CD4-positive, CD25-positive, alpha-beta regulatory T cell (primary cell): ENCODE measurements at places on chromosomes 2 and 18.
A peak's percentile ranks its signal among the peaks of the same experiment; 100 is the strongest.

DNA sequence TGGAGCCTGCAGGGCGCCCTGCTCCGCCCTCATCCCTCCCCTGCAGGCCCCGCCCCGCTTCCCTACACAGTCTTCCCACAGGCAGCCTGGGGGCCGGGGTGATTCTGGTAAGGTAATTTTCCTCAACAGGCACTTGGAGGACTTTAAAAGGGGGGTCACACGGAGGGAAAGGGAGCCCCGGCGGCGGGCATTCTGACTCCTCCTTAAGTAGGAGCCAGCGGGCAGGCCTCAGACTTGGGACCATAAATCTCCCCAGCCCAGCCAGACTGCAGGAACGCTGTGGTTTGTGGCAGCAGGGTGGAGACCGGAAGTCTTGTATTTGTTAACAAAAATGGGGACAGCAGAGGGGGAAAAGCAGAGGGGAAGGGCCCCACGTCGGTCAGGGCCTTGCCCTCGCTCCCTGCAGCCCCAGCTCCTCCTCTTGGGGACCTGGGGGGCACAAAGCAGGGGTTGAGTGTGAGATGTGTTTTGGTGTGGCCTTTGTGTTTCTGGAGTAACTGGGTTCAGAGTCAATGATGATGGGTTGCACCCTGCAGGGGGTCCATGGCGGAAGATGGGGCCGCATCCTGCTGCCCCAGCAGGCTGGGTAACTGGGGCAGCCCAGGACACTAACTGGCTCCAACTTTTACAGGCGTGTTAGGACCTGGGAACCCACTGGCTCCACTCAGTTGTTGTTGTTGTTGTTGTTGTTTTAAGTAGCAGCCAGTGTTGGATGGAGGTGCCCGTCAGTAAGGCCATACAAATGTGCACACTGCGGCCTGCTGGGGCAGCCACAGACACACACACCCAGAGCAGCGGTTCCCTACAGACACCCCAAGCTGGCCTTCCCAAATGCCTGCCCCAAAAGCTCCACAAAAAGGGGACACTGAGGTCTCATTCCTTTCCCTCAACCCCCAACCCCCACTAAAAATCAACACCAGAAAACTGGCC lies 27.7 kb downstream of the SMAD7 start:
- DNase-seq = no peak

- no peak for DNase-seq
Measured at GRCh38 chr18:46793565-46793964, 36.7 kb upstream of the ST8SIA5 start.

DNA sequence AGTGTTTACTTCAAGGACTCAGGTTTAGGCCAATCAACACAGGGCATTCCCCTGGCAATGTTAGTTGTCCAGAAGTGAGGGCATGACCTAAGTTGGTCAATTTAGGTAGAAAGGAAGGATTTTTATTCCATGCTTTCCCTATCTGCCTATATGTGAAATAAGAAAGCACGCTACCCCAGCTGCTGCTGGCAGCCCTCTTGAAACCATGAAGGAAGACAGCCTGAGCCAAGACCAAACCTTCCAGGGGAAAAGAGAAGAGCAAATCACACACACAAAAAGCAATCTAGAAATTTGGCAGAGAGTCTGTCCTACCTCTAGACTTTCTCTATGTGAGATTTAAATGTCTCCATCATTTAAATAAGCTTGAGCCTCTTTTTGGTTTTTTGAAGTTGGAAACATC lies 387.6 kb downstream of the TNS1 start:
- no peak for DNase-seq

DNA sequence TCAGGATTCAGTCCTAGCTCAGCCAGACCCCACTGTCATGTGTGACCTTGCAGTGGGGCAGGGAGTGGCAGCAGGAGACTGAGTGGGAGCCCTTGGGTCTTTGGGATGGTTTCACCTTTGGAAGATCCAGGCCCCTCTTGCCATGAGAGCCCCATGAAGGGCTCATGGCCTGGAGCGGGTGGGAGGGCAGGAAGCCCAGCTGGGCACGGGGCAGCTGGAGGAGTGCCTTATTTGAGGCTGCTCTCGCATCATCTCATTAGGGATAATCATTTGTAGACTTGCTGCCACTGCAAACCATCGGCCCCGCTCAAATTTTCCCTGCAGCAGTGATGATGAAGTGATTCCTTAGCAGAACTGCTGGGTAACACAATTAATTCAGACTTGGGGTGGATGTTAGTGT lies 73.9 kb downstream of the TGOLN2 start:
- DNase-seq = no peak

DNA sequence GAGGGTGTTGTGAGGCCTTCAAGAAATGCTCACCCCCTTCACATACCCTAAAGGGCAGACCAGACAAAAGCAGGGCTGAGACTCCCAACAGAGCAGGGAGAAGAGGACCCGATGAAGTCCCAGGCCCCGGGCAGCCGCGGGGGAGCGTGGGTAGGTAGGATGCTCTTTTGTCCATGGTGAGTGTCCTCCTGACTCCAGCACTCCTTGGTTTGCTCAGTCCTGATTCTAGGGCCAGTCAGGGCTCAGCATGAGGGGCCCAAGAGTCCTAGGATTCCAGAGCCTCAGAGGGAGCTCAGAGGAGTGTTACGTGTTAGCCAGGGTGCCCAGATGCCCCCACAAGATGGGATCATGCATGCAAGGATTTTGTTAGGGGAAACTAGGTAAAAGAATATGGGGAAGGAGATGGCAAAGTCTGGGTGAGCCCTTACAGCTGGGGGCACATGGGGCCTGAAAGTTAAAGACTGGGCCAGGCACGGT lies 64.8 kb downstream of the SMAD7 start:
- no peak for DNase-seq

GRCh38 chr2:207045531-207045930 lies 106.2 kb downstream of the CPO start:
- DNase-seq = no peak

DNA sequence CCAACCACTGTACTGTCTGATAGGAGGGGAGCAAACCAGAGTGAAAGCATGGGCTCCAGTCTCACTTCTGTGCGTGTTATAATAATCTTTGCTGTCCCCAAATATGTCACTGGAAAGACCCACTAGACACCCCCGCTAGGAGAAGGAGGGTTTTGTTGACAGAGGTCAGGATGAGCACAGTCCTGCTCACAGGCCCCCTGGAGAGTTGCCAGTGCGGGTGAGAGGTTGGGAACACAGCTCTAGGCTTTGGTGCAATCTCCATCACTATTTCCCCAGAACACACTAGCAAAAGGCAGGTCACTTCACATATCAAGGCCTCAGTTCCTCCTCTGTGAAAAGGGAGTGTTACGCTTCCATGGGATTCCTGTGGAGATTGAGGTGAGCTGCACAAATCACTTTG lies 9.7 kb downstream of the XDH start:
- no peak for DNase-seq

- no peak for DNase-seq
Measured at GRCh38 chr2:66346231-66346664, 88.7 kb upstream of the MEIS1 start.

DNA sequence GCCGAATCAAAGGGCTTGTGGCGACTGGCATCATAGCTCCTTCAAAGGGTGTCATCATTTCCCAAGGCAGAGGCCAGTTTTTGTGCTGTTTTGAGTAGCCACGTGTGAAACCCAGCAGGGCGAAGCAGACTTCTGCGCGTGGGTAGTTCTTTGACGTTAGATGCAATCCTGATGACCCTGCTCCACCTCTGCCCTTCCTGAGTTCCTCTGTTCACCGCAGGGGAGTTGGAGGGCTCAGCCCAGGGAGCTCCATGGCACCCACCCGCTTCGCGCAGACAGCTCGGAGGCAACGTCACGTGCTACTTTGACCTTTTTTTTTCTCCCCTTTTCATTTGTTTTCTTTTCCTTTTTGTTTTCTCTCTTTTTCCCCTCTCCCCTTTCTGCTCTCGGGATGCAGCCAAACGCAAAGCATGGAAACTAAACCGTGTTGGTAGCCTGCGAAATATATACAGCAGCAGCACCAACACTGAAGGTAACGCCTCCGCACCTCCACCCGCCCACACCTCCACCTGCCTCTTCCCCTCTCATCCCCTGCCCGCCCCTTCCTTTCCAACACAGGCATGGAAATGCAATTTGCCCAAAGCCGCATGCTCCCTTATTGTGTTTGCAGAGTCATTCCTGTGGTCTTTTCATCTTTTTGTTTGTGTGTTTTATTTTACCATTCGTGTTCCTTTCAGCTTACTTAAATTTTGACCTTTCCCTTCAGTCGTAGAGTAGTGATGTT lies 153.6 kb downstream of the GBX2 start:
- no peak for DNase-seq

- DNase-seq = peak; percentile 71
Measured at GRCh38 chr2:43174368-43174916, 52.0 kb downstream of the ZFP36L2 start.

GRCh38 chr2:101193033-101193626 lies 41.9 kb upstream of the TBC1D8 start:
- no peak for DNase-seq

DNA sequence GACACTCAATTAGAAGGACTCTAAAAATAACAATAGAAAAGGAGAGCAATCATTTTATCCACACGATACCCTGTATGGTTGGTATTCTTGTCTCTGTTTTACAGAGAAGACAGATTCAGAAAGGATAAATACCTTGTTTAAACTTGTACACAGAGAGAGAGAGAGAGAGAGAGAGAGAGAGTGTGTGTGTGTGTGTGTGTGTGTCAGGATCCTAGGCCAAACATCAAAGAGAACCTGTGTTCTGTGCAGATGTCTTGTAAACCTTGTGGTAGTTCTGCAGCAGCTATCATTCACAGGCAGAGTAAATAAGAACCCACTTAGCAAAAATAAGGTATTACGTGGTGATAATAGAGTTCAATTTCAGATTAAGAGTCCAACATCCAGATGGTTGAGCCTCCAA lies 4.3 kb upstream of the CRIM1 start:
- no peak for DNase-seq

DNA sequence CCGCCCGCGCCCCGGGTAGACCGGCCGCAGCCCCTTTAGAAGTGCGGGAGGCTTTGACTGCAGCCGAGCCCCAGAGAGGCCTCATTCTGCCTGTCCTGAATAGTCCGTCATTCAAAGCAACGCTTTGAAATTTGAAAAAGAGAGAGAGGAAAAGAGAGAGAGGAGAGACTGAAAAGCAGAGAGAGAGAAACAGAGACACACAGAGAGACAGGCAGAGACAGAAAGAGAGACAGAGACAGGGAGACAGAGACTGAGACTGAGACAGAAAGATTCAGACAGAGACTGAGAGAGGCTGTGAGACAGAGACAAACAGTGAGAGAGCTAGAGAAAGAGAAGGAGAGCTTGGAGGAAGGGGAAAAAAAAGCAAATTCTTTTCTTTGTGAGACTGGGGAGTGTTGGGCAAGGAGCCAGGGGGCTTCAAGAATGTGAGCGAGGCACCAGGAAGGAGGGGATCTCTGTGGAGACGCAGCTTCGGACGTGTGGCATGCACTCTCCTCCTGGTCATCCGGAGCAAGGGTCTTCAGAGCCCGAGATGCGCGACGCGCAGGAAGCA lies 73.1 kb downstream of the MYCN start:
- DNase-seq = no peak

GRCh38 chr2:68800027-68800401 lies 65.4 kb downstream of the ARHGAP25 start:
- DNase-seq = no peak

- DNase-seq = peak; percentile 11
Measured at GRCh38 chr18:54229421-54230059, 5.1 kb upstream of the MBD2 start.

- no peak for DNase-seq
Measured at GRCh38 chr18:12359515-12359927, 17.5 kb downstream of the AFG3L2 start.

GRCh38 chr18:50947899-50948298 lies 19.9 kb upstream of the ELAC1 start:
- DNase-seq = no peak

DNA sequence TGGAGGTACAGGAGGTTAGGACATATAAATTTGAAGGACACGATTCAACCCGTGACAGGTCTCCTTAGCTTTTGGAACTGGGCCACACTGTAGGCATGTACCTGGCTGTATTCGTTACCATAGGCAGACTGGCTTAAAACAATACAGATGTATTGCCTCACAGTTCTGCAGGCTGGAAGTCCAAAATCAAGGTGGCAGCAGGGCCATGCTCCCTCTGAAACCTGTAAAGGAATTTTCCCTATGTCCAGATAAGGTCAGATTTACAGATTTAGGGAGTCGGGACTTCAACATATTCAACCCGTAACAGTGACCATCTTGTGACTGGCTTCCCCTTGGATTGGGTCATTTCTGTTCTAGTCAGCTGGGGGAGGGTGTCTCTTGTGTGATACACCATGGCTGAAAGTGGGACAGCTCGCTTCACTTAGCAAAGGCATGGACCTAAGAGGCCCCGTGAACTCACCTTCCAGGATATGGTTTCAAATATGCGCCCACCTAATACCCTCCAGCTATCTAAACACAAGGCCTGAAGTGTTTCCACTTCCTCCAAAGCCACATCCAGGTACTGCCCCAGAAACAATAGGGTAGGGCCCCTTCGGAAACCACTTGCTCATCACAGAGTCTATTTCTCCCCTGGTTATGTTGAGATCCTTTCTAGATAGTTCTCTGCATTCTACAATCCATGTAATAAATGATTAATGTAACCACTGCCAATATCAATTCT lies 85.0 kb downstream of the ZCCHC2 start:
- no peak for DNase-seq

DNA sequence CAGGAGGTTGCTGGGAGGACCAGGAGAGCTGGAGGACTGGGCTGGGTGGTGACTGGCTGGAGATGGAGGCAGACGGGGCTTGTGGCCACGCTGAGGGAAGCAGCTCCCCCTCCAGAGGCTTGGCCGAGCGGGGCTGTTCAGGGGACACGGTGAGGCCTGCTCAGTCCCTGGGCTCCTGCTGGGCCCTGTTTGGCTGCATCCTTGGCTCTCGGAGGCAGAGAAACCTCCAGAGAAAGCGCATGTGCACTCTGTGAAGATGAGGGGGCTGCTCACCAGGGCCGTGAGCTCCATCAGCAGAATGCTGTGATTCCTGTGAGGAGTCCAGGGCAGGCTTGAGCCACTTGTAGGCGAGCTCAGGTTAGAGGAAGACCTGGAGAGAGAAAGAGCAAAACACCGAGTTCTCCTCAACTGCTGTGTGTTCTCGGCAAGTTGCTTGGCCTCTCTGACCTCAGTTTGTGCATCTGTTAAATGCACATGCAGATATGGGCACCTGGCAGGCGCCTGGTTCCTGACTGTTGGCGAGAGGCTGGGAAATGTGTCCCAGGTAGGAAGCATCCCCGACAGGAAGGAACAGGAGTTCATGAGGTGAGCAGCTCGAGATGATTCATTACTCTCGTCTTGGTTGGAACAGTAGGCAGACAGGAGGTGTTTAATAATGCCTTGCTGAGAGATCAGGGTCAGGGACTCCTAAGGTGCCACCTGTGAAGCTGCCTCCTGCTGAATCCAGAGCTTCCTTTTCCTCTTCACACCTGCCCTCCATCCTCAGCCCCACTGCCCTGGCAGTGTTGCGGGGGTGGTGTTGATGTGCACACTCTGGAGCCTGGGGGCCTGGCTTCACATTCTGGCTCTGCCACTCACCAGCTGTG lies 941 bp downstream of the ZAP70 start:
- no peak for DNase-seq

GRCh38 chr2:136639651-136640050 lies 125.7 kb upstream of the THSD7B start:
- no peak for DNase-seq
